ENCODE measurements at places on chromosomes 3 and 15. TPM values are rescaled to one million over a fixed set of nuclear protein-coding genes. Genes with fewer than 3 reads are reported as not detected.

Gene GPR27
- 0.65 TPM for total RNA-seq

Gene PLCL2
- total RNA-seq = 16.1 TPM

Gene MNS1
- 2.7 TPM for total RNA-seq

Gene ZDHHC23
- total RNA-seq = 4.1 TPM

Gene FAM81A
- 1.4 TPM for total RNA-seq

Gene SLC2A2
- not detected for total RNA-seq

All from articular chondrocyte of knee joint (primary cell).